ENCODE measurements at places on chromosomes 7 and 10.

DNA sequence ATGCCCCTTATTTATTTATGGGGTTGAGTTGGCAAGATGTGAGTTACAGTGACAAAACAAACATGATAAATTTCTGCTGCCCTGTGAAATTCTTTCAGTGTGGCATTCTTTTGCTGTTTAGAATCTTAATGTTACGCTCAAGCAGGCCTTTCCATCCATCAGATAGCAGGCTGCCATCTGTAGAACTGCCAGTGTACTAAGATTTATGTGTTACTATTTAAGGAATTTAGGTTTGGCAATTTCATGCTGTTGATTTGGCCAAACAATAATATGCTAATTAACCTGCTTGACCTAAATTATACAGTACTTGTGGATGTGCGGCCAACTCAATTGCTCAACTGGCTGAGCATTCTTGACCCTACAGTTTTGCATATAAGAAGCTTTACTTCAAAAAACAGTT, 477.7 kb upstream of the TPK1 start:
- DNase-seq, result no peak

DNA sequence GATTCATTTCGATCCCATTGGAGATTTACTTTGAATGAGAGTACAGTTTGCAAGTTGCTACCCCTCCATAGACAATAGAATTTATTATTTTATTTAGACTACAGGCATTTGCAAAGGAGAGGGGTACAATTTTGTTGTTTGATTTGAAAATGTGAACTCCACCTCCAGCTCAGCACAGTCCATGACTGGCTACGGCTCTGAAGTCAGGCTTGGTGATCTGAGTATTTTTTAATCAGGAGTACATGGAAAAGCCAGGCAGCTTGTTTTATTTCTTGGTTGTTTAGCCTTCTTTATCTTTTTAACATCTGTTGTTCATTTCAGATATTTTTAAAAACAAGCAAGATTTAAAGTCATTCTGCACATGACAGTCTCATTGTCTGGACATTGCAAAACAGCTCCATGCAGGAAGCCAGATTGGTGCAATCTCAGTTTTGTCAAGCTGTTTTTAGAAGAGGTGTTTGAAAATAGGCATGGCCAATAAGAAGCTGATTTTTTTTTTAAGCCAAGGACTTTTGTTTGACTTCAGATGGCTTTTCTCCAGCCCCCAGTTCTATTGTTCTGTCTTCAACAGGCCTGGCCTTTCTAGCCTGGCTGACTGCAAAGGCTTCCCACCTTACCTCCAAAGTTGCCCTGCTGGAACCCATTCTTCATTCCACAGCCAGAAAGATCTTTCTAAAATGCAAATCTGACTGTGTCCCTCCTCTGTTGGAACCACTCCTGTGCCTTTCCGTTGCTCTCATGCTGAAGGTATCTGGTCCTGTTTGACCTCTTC, 12.2 kb downstream of the PLXDC2 start:
- DNase-seq, result no peak

- no peak for DNase-seq
Measured at GRCh38 chr10:8128511-8128910, 74.0 kb downstream of the GATA3 start.

- DNase-seq, result peak; percentile 47
Measured at GRCh38 chr10:3785851-3786271, 852 bp upstream of the KLF6 start.

DNA sequence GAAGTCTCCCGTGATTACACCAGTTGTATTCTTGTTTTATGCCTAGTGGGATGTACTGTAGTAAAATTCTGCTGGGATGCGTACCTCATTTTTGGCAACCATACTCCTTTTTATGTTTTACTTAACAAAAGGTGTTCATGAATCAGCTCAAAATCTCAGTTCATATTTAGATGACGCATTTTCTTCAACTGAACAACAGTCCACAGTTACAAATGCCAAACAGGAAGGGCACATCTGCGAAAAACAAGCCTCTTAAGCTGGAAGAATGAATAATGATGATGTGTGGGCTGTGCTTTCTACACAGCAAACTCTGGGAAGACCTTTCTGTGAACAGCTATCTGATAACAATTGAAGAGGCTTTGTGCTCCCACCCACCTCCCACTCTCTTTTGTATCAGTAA, 68.4 kb upstream of the NRBF2 start:
- DNase-seq, result no peak

- DNase-seq, result no peak
Measured at GRCh38 chr7:31251441-31251840, 89.1 kb downstream of the NEUROD6 start.

DNA sequence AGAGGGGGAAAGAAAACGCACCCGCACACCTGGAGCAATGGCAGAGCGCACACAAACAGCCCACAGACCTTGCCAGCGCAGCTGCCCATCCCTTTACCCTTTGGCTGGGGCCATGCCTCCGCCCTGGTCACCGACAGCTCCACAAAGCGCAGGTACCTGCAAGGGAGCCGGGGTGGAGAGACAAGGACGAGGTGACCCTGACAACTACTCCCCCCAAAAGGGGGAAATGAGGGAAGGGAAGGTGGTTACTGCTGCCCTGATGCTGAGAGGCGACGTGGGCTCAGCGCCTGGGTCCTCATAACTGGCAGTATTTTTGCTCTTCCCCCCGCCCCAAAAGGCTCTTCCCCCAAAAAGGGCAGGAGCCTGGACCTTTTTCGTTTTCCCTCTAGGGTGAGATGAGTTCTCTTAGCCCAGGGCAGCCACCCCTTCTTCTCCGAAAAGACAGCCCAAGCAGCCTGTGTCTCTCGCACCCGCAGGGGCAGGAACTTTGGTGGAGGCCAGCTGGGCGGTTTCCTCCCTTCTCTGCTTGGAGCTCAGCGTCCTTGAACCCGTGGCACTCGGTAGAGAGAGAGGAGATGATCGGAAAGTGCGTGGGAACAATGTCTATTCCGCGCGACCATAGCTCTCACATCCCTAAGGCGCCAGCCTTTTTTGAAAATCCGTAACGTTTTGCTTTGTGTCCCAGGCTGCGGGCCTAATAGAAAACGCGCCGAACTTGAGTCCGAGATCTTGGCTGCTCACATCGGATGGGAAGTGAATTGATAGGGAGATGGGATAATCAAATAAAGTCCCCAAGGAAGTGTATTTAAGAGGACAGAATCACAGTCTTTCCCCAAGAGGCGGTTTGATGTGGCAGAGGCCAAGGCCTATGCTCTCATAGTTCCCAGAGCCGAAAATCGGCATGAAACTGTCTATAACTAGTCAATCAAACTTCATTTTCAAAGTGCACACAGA, 1.0 kb downstream of the NKX2-3 start:
- DNase-seq, result no peak

GRCh38 chr7:104859754-104860426, 154.1 kb upstream of the KMT2E start:
- no peak for DNase-seq

DNA sequence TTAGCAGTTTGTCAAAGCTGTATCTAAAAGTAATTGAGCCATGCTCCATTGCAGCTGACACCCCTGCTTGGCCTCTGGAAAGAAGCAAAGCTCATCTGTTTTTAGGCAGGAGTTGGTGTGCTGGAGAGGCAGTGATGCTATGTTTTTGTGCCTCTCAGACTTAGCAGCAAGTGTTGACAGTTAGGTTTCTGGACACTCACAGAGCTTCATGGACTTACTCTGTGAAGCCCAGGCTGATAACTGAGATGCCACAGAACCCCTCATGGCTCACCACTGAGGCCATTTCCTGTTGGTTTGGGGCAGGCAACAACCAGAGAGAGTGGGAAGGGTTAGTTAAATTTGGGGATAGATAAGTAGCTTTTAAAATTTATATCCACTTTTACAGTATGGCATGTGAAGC, 59.8 kb downstream of the BTAF1 start:
- DNase-seq, result no peak

- no peak for DNase-seq
Measured at GRCh38 chr10:21183025-21183424, 285.9 kb upstream of the NEBL start.

DNA sequence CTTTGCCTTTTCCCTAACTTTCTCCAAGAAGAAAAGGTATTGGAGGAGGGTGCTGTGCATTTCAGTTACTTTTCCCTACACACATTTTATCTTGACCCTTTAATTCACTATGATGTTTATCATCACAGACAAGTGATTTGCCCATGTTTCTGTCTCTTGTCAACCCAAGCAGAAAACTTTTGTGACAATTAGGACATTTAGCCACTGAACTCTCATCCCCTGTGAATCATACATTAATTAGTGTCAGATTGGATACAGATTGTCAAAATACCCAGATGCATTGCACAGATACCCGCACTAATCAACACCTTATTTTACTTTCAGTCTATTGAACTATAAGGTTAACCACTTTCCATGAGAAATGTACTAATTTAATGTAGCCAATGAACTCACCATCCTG, 912.9 kb downstream of the SORCS1 start:
- DNase-seq, result no peak

GRCh38 chr10:122141821-122142640, 129.1 kb upstream of the BTBD16 start:
- DNase-seq, result no peak

- no peak for DNase-seq
Measured at GRCh38 chr10:125084191-125084613, 76.2 kb downstream of the CTBP2 start.

DNA sequence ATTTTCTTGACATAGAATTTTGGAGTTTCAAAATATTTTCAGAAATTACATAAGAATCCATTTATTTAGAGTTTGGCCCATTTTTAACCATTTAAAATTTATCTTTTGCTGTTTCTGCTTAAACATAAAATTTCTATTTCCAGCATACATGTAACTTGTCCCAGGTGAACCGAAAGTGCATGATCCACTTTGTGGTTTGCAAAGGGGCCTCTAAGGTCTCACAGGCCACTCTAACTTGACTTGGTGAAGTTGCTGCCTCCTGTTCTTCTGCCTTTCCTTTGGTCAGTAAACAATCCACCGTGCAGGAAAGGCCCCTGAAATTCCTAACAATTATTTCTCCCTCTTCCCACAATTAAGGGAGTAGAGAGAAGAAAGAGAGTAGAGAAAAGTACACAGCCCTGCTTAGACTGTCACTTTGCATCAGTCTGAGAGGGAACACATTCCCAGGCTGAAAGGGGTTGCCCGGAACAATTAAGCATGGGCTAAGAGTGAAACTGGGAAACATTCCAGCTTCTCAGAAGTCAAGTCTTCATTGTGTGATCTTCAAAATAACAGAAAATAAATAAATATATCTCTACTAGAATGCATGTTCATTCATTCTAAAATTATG, 79.5 kb upstream of the SEMA3A start:
- DNase-seq, result no peak

DNA sequence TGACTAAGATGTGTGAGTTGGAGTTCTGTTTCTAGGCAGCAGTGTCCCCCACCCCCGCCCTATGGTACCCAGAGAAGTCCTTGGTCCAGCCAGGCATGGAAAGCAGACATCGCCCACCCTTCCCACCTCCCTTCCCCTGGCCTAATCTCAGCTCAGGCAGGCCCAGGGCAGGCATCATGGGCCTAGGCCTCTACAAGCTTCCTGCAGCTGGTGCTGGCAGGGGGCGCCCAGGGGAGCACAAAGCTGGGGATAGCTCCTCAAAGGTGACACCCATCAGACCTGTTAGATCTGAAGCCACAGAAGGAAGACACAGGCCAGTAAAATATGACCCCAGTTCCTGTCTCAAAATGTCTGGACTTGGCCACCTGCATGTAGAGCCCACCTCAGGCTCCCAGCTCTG, 18.9 kb upstream of the UNC5B start:
- DNase-seq, result no peak

GRCh38 chr7:148633761-148634160, 43.2 kb downstream of the C7orf33 start:
- no peak for DNase-seq

GRCh38 chr10:111523016-111523415, 446.2 kb downstream of the ADRA2A start:
- no peak for DNase-seq

- no peak for DNase-seq
Measured at GRCh38 chr7:82562716-82563404, 119.3 kb upstream of the CACNA2D1 start.

DNA sequence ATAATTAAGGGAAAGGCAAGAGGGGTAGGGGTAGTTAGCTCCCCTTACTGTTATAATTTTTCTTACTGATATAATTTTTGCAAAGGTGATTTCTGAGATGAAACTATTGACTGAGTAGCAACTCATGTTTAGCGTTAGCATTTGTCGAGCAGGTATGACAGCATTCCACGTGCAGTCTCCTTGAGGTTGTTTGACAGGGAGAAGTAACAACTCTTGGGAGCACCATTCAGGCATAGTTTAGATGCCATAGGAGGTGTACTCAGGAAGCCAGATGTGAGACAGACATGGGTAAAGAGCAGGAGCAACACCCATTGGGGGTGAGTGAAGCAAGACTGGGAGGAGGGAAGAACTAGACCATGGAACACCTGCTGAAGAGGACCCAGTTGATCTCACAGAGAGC, 96.6 kb upstream of the KLF6 start:
- no peak for DNase-seq

DNA sequence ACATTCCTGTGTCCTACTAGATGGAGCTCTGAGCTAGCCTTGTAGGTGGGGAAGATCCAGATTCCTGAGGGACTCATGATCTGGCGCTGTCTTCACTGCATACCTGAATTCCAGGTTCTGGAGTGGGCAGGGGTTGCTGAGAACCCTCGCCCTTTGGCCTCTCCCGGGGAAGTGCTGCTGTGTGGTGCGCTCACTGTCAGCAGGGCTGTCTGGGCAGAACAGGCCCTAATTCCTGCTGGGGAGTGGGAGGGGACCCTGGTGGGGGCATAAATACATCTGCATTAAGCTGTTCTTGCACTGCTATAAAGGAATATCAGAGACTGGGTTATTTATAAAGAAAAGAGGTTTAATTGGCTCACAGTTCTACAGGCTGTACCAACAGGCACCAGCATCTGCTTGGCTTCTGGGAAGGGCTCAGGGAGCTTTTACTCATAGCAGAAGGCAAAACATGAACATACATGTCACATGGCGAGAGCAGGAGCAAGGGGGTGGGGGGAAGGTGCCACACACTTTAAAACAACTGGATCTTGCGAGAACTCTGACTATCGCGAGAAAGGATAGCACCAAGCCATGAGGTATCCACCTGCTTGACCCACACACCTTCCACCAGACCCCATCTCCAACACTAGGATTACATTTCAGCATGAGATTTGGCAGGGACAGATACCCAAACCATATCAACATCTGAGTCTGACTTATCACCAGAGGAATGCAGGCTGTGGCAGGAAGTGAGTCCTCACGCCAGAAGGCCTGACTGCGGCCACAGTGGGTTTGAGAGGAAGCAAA, 115.0 kb downstream of the ADCY1 start:
- peak; percentile 57 for DNase-seq

- DNase-seq, result no peak
Measured at GRCh38 chr10:14681305-14681704, 93.4 kb downstream of the FAM107B start.

DNA sequence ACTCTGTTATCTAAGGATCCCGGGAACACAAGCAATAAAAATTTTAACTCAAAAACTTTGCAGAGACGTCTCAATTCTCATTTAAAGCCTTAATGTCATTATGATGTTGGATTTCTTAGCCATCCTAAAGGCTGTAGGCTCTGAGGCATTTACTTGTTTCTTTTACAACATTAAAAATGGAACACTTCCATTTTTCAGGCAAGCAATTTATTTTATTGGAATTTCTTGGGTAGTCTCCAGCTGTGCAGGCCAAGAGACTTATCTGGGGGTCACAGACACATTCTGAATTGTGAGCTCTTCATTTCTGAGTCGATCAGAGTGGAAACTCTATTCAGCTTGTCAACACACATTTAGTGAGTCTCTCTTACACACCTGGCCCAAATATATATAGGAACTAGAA, 48.0 kb upstream of the KIF5B start:
- DNase-seq, result no peak

Data from hematopoietic multipotent progenitor cell (in vitro differentiated cells).